ENCODE measurements at places on chromosomes 13 and 19.

DNA sequence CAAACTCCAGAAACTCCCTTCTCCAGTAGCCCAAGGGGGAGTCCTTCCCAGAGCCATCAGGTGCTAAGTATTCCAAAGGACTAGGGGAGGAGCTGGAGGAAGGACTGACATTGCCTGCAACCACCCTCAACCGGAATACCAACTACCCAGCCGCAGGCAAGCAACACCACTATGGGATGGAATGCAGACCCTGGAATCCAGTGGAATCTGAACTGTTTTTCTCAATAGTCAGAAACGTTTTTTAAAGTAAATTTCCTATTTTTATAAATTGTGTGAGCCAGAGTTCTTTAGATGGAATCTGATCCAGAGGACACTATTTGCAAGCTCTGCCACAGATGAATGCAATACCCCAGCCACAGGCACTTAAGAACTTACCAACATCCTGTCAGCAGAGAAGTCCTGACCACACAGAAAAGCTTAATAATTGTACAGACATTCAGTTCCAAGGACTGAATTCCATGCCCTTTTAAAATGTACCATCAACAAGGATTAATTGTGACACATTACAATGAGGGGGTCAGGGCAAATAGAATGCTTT lies 92.1 kb downstream of the USP12 start:
- no peak for DNase-seq

GRCh38 chr19:4304538-4305256 lies at the start of gene FSD1:
TSS of gene FSD1 (plus strand) at chr19:4304598. CDS start at chr19:4304747, 149 bp downstream.
- peak; percentile 62 for DNase-seq

DNA sequence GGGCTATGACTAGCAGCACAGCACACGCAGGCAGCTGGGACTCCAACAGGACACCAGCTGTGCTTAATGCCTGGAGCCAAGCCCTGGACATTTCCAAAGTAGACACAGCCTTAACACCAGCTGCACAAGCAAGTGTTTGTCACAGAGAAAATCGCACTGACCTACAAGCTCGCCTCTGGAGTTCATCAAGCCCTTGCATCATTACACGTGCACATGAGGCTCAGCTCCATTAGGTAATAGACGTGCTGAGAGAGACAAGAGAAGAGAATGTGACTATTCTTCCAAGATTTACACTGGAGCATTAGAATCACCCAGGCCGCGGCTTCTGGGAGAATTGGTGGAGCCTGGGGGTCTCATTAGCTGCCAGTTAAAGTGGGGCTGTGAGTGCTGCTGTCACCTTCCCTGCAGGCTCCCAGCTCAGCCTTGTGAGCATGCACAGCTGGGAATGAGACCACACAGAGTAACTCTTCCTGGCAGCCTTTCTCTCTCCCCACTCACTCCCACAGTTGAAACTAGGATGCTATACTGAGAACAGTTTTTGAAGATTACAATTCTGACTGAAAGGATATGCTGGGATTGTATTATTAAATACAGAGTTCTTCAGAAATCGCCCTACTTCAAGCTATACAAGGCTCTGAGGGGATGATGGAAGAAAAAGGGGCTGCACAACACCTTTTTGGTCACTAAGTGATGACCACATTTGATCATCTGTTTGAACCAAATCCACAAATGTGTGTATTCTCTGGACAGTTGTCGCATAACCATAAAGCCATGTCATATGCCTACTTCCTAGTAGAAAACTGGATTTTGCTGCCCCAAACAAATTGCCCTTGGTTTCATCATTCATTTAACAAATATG lies 10.5 kb downstream of the STOML3 start:
- peak; percentile 87 for DNase-seq

GRCh38 chr19:17943274-17944221 lies 10.7 kb downstream of the CCDC124 start:
- DNase-seq = no peak

GRCh38 chr13:73505376-73505890 lies 446.6 kb downstream of the KLF5 start:
- no peak for DNase-seq

DNA sequence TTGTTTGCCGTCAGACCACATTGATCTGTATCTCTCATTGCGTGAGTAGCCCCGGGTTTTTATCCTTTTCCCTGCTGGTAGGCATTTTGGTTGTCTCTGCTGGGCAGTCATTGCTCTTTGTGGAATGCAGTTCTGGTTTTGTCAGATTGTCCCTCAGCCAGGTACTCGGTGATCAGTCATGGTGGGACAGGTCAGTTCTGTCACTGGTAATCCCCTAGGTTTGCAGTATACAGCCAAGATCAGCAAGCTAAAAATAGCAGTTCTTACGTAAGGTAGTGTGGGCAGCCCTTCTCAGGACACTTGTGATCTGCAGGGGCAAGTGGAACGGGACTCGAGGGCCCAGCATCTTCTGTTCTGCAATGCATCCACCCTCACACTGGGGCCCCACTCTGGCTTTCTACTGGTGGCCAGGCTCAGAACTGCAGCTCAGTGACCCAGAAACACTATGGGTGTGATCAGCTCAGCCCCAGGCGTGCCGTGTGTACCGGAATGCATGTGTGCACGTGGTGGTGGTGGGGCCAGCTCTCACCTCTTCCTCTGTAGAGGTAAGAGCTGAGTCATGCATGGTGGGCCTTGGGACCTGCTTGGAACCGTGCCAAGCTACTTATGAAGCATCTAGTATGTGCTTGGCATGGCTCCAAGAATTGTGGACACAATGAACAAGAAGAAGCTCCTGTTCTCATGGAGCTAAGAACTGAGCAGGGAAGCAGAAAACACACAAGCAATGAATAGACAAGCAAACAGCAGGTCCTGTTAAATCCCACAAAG lies 6.3 kb downstream of the PLEKHF1 start:
- peak; percentile 83 for DNase-seq

GRCh38 chr13:114111577-114111976 lies 20.8 kb downstream of the RASA3 start:
- DNase-seq = peak; percentile 68

- no peak for DNase-seq
Measured at GRCh38 chr13:111640476-111640875, 320.0 kb downstream of the TEX29 start.

DNA sequence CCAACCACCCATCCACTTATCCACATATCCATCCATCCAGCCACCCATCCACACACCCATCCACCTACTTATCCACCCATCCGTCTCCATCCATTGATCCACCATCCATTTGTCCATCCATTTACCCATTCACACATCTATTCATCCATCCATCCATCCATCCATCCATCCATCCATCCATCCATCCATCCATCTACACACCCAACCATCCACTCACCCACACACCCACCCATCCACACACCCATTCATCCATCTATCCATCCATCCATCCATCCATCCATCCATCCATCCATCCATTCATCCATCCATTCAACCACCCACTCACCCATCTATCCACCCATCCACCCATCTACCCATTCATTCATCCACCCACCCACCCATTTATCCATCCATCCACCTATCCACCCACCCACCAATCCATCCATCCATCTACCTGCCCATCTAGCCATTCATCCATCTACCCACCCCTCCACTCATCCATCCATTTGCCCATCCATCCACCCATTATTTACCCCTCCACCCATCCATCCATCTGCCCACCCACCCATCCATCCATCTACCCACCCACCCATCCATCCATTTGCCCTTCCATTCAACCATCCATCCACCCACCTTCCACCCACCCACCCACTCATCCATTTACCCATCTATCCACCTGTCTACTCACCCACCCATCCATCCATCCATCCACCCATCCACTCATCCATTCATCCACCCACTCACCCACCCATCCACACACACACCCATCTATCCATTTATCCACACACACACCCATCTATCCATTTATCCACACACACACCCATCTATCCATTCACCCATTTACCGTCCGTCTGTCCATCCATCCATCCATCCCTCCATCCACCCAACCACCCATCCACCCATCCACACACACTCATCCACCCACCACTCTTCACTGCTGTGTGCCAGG lies 2.5 kb upstream of the TMPRSS9 start:
- no peak for DNase-seq

GRCh38 chr19:13163609-13164342 lies 13.6 kb downstream of the IER2 start:
- DNase-seq = peak; percentile 76

DNA sequence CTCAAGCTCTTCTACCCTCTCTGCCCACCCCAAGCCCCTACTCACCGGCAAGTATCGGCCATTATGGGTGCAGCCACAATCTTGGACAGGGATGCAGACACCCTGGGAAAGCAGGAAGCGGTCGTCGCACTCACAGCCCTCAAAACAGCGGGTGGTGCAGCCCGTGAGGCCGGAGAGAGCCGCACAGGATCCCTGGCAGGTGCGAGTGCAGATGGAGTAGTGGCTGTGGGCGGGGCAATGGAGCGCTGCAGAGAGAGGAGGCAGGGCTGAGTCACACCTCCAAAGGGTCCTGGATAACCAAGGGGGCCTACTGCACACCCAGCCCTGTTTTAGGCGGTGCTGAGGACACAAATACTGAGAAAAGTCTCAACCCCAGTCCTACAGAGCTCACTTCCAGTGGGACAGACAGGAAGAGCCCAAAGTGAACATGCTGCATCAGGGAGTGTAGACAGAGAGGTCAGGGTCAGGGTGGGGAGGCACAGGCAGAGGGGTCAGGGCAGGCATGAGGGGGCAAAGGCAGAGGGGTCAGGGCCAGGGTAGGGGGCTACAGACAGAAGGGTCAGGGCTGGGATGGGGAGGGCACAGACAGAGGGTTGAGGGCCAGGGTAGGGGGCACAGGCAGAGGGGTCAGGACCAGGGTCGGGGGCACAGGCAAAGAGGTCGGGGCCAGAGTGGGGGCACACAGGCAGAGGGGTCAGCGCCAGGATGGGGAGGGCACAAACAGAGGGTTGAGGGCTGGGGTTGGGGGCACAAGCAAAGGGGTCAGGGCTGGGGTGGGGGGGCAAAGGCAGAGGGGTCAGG lies 24.2 kb upstream of the FBL start:
- peak; percentile 84 for DNase-seq

DNA sequence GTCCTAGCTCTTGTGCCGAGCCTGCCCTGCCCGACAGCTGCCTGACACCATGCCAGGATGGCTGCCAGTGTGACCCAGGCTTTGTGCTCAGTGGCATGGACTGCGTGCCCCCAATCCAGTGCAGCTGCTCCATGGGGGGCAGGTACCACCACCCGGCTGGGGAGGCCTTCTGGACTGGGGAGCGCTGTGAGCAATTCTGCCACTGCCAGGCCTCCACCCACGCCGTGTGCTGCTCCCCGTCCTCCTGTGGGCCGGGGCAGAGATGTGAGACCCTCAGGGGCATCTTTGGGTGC lies 9.4 kb upstream of the FXYD3 start:
- DNase-seq = no peak

GRCh38 chr13:35478271-35479037 lies 2.0 kb upstream of the MAB21L1 start:
- DNase-seq = no peak

- peak; percentile 75 for DNase-seq
Measured at GRCh38 chr13:84896128-84896527, 903.1 kb downstream of the SLITRK6 start.

GRCh38 chr19:46491975-46492682 lies 3.5 kb downstream of the PNMA8B start:
- no peak for DNase-seq

GRCh38 chr13:49951754-49952535 lies 15.8 kb upstream of the SPRYD7 start:
- DNase-seq = no peak

GRCh38 chr13:82370316-82370715 lies 1512.0 kb downstream of the SLITRK1 start:
- DNase-seq = no peak

DNA sequence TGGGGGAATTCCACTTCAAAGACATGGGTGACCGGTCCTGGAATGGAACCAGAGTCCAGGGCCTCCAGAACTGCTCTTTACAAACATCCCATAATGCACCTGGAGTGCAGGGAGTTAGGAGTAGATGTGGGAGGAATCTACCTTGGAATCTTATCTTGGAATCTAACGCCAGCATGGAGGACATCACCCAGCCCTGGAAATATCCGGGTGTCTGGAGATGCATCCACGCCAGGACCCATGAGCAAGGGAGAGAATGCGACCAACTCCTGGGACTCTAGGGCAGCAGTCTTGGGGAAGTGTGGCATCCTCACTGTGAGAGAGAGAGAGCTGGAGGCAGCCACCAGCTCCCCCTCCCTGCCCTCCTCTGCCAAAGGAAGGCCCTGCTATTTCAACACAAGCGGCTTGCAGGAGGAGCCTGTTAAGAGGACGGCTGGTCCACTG lies 211.8 kb downstream of the UQCRFS1 start:
- DNase-seq = no peak

GRCh38 chr19:17467471-17468301 lies 2.6 kb upstream of the SLC27A1 start:
- DNase-seq = no peak

- no peak for DNase-seq
Measured at GRCh38 chr19:4272894-4273293, 6.2 kb upstream of the SHD start.

GRCh38 chr13:110419381-110419791 lies 112.3 kb downstream of the COL4A2 start:
- DNase-seq = no peak

- peak; percentile 52 for DNase-seq
Measured at GRCh38 chr19:2578901-2579677, 103.2 kb downstream of the GADD45B start.

GRCh38 chr13:38350114-38350617 lies 515 bp downstream of the UFM1 start:
- peak; percentile 55 for DNase-seq

DNA sequence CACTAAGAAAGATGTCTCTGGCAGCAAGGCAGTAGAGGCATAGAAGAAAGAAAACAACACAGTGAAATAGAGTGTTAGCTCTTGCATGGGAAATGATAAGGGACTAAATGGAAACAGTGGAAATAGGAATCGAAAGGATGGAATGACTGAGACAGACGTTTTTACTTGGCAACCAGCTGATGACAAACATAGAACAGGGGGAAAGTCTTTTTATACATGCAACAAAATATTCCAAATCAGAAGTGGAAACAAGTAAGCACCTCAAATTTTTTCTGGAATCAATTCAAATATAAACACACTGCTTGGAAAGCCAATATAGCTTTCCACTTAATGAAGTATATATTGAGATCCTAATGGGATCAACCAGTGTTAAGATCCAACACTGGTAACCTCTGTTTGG lies 110.2 kb downstream of the MZT1 start:
- DNase-seq = no peak

GRCh38 chr19:55640043-55640576 lies 692 bp upstream of the ZNF580 start:
- DNase-seq = peak; percentile 58

- peak; percentile 67 for DNase-seq
Measured at GRCh38 chr13:112618501-112618900, 30.5 kb upstream of the TUBGCP3 start.

DNA sequence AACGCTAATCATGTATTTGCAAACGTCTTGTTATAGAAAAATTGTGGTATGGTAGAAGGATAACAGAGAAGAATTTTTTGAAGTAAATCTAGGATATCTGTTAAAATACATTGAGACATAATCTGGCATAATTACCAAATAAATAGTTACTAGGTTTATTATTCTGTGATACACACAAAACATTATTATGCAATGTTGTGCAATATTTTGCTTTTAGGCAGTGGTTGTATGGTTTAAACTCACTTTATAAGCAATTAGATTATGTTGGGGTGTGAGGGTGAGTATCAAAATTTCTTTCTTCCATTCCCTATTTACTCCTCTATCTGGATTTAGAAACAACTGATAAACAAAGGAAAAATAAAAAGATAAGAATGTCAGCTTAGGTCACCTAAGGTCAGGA lies 385.6 kb downstream of the SLITRK6 start:
- DNase-seq = no peak

Measured in SHP77 (cell line).